ENCODE measurements at places on chromosomes 3 and 15. TPM values are rescaled to one million over a fixed set of nuclear protein-coding genes. Genes with fewer than 3 reads are reported as not detected.

The CELF6 gene
- total RNA-seq = not detected

The PXYLP1 gene
- total RNA-seq = 7.8 TPM

The TNK2 gene
- 125 TPM for total RNA-seq

The TJP1 gene
- total RNA-seq = 159 TPM

The PIK3CB gene
- 41.9 TPM for total RNA-seq

The CASR gene
- total RNA-seq = not detected

The HHLA2 gene
- total RNA-seq = not detected

The GOLGA6L7 gene
- not detected for total RNA-seq

The P2RY13 gene
- total RNA-seq = not detected

The GNB4 gene
- total RNA-seq = 19.4 TPM

The SLC9C1 gene
- total RNA-seq = not detected

The CCDC71 gene
- total RNA-seq = 17.8 TPM

The VEPH1 gene
- 4.0 TPM for total RNA-seq

The EXD1 gene
- 0.70 TPM for total RNA-seq

The TGM5 gene
- 1.7 TPM for total RNA-seq

The SERPINI1 gene
- total RNA-seq = 2.4 TPM

The NAALADL2 gene
- 10.6 TPM for total RNA-seq

The GPR160 gene
- 11.1 TPM for total RNA-seq

Data from PC-9 (cell line).